Activated T-helper 9 cell treated with anti-CD3 and anti-CD28 coated beads, Interleukin-2, amount 50 U/mL, for 16 hours (primary cell): ENCODE measurements at places on chromosomes 2 and 18.

DNA sequence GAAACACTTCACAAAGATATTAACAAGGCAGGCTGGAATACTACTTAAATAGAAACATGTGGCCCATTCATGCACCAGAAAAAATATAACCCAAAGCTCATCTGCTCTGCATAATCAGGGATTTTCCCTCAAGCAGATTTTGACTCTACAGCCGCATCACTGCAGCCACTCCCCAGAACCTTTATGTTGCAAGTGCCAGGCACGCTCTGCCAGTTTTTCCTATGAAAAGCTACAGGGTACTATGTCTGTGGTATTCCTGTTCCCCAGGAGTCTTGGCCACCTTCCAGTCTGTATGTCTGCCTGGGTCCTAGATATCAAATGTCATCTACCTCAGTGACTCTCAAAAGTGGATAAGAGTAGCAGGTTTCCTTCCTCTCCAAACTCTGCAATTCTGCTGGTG lies 3.8 kb downstream of the COA5 start:
- no peak for DNase-seq

DNA sequence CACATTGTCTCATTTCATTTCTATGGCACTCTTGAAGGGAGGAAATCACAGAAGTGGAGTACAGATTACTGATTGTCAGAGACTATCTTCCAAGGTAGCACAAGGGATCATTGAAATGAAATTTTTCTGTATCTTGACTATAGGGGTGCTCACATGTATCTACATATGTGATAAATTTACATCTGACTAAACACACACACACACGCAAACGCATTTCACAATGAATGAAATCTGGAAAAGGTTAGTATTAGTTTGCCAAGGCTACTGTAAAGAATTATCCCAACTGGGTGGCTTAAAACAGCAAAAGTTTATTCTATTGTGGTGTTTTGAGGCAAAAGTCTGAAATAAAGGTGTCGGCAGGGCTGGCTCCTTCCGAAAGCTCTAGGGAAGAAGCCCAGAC lies 144.6 kb downstream of the SH3BP4 start:
- DNase-seq, result no peak

DNA sequence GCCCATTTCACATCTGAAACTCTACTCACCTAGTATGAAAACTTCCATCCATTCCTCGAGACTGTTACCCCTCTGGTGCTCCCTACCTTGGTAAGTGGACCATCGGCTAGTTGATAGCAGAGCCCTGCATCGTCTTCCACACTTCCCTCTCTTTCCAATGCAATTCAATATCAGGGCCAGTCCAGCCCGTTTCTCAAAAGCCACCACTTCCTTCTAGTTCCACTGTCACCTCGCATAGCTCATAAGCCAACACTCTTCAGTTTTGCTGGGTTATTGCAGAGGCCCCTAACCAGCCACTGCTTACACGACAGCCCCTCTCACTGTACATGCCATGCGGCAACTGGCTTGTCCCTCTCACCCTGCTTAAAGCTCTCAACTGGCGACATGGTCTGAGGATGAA lies 10.2 kb upstream of the ZNF407 start:
- no peak for DNase-seq

DNA sequence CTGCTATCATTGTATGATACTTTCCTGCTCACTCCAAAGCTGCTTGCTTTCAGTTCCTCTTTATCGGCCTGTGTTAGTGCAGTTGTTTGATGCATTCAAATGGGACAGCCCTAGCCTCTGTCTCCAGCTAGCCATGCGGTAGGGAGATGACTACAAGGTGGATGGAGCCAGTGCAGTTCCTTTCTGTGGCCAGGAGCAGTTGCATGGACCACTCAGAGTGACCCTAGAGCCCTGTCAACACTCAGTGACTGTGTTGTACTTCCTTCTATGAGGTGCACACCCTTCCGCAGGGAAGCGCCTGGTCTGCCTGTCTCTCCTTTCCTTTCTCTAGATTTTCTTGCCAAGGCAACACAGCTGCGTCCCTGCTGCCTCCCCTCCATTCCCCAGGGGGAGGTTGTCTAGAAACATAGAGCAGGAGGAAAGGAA lies 33.8 kb downstream of the KCNS3 start:
- DNase-seq, result no peak

- DNase-seq, result no peak
These were observed 201.5 kb downstream of the SP3 start for GRCh38 chr2:173763641-173764040.

DNA sequence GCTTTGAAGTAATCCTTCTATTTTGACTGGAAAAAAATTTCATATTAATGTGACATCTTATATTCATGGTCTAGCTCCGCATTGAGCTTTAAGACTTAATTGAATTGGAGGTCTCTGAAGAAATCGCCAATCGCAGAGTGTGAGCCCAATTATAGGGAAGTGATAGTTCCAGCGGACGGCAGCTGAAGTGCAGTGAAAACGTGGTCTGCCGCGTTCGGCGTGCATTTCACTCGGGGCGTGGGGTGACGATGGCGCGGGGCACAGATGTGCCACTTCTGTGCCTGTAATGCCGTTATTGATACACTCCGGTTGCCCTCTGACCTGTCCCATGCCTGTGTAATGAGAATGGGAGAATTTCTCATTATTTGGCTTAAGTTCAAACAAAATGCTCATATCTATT lies 106.7 kb downstream of the TSHZ1 start:
- no peak for DNase-seq

DNA sequence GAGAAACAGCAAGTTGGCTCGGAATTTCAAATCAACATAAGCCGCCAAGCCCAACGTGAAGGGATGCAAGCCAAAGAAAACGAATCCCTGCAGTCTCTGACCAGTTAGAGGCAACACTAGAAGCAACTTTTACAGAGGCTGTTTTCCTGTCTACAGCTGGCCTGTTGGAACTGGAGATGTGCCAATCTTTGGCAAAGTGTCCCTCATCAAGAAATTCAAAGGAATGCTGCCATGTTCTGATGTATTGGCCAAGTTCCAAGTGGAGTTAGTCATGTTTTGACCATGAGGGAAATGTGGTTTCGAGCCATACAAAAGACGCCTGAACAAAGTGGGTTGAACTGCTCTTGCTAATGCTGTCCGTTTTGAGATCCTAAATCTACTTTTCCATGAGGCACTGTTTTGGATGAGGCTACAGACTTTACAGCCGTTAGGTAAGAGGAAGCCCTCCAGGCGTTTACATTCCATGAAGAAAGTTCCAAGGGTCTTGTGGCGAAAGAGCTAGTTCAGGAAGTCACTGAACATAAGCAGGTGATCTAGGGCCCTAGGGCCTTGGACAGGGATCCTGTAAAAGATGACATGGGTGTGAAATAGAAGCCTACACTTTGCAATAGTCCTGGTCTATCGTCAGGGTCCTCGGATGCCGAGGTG lies 140.7 kb upstream of the PXDN start:
- no peak for DNase-seq

DNA sequence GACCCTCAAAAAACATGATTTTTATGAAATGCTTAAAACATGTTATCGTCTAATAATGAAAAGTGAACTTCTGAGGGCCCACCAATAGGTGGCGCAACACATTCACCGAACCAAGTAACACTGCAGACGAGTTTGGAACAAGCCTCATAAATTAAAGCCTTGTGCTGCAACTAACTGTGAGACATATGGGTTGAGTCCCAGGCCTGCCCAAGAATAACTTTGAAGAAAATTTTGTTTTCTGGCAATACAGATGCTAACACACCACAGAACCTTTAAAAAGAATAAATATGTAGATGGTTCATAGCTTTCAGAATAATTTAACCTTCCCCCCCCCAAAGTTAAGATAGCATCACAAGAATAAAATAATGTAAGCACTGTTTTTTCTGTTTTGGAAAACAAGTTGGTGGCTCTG lies 285.9 kb downstream of the RNF144A start:
- peak; percentile 28 for DNase-seq

- no peak for DNase-seq
These were observed 32.3 kb downstream of the FEZ2 start for GRCh38 chr2:36565712-36566111.

GRCh38 chr18:63319383-63320122 lies at the start of gene BCL2:
Gene BCL2, minus strand, starts transcription at chr18:63319769.
- no peak for DNase-seq

DNA sequence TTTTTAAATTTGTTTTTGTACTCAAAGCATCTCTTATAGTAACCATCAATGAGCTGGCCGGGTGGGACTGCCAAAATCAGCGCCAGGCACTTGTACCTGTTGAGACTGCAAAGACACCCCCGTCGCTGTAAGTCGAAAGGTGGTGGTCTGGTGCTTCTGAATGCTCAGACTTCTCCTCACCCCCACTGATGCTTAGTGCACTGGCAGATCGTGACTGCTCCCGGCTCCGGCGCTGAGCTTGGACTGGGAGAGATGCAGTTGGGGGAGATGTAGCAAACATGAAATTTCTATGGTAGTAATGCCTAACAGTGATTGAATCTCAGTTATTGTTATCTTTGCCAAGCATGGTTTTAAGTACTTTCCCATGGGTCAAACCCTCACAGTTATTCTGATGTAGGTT lies 80.6 kb downstream of the RIF1 start:
- DNase-seq, result no peak

- no peak for DNase-seq
These were observed 1.1 kb upstream of the SP9 start for GRCh38 chr2:174333372-174334277.

DNA sequence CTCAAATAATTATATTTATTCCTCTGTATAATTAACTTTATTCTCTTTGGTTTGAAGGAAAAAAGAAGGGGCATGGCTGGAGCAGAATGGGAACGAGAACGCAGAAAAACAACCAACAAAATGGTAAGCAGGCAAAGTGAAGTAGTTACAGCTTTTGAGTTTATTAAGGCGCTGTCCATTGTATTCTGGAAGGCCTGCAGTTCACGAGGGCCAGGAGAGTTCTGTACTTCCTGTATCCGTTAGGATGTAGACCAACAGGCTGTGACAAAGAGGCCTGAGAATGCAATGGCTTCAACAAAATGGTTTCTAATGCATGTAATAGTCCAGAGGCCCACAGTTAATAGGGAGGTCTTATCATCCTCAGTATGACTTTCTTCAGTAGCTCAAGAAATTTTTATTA lies 32.5 kb upstream of the SP100 start:
- DNase-seq, result no peak

DNA sequence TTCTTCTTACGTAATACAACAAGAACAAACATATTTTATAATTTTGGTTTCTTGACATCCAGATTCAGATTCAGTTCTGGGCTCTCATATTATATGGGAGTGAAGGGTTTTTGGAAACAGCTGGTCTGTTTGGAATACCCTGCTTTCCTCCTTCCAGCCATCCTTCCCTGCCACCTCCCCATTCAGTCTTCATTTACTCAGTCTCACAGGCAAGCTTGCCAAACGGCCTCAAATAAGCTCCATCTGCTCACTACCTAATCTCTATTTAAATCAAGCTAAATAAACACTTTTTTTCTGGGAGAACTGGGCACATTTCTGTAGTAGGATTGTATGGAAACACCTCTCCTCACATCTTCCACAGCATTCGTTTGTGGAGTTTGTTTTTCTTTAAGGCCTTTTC lies 147.5 kb downstream of the RND3 start:
- no peak for DNase-seq

DNA sequence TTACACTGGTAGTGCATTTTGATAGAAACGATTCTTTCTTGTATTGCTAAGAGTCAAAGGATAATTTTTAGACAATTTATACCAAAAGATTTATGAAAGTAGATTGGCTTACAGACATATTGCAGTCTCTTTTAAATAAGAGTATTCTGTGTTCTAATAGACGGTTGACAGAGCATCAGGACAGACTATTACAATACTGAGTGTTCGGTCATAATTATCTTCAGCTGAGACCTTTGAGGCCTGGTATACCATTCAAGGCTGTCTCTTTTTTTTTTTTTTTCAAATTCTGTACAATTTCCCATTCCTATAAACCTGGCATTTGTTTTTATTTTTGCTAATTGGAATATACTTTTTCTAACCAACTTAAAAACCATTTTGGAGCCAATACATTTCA lies 140.6 kb upstream of the NOSTRIN start:
- DNase-seq, result no peak

GRCh38 chr2:237122214-237122666 lies 36.6 kb downstream of the COPS8 start:
- peak; percentile 9 for DNase-seq

GRCh38 chr2:128301501-128301966 lies 17.1 kb downstream of the HS6ST1 start:
- no peak for DNase-seq

- no peak for DNase-seq
These were observed 165.6 kb downstream of the MREG start for GRCh38 chr2:215847718-215848117.

DNA sequence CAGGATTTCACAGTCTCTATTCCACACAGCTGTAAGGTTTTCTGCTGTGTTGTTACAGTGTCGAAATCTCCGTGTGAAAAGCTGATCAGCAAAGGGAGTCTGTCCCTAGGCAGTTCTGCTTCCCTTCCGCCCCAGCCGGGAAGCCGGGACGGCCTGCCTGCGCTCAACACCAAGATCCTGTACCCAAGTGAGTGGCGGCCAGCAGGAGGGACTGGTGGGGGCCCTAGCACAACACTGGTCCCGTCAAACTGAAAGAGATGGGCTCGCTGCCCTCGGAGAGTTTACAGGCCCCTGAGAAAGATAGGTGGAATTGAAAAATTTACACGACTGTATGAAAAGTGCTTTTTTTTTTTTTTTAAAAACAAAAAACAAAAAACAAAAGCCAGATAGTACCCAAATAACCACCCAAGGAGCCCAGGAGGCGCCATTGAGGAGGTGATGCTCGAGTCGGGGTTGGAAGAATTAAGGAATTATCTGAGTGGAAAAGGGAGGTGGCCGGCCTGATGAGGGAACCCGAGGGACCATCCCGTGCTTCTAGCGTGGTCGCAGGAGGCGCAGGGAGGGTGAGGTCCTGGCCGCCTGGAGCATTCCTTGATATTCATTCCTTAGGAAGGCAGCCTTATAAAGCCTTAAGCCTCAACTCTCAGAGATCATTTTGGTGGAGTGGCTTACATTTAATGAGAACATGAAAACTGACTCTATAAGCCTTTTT lies 96.7 kb downstream of the DGKD start:
- DNase-seq, result no peak

DNA sequence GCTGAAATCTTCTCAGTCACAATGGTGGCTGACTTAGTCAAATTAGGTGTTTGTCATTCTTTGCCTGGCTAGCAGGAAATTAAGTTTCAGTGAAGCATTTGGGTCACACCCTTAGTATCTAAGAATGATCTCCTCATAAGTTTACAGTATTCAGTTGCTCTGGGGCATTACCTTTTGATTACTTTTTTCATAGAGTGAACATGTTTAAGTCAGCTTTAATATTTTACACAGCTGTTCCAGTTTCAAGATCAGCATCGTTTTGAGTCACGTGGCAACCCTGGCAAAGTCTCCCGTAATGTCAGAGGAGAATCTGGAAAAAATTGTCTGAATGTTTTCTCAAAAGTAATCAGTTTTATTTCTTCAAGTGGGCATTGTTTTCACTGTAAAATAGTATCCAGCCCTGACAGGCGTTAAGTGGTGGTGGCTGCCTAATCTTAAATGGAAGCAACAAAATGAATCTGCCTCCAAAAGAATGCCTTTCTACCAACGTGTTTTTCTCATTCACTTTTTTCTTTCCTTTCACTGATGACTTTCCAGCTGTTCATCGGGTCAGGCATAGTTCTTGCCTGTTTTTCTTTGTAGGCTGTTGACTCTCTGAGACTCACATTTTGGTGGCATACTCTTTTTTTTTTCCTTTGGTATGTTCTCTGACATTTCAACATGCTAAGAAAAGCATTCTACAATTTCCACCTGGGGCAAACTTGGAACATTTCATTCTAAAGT lies 319.6 kb upstream of the TCF4 start:
- DNase-seq, result no peak

GRCh38 chr18:50131591-50131990 lies 63.4 kb downstream of the MYO5B start:
- no peak for DNase-seq
